GM13976 (cell line): ENCODE measurements at places on chromosomes 5 and 9.
A peak's percentile ranks its signal among the peaks of the same experiment; 100 is the strongest.

DNA sequence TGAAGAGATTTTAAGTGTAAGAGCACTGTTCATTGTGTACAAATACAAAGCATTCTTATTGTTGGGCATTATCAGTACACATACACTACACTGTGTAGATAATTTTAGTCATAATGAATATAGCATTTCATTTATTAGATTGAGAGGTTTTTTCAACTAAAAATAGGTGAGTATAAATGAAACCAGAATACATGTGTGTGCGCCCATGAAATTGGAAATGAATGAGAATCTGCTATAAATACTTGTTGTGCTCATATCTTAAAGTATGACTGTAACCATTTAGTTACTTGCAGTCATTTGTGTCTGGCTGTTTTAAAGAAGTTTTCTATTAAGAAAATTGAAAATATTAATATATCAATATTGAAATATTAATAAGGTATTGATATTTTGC lies 189.0 kb upstream of the MEF2C start:
- peak; percentile 19 for DNase-seq

GRCh38 chr9:2086116-2086515 lies 71.0 kb downstream of the SMARCA2 start:
- no peak for DNase-seq

- no peak for DNase-seq
These were observed 296.6 kb upstream of the RASA1 start for GRCh38 chr5:86971034-86971571.

- DNase-seq, result no peak
These were observed 50.8 kb upstream of the FOXE1 start for GRCh38 chr9:97802276-97802675.

- DNase-seq, result no peak
These were observed 61.7 kb downstream of the DAP start for GRCh38 chr5:10699281-10699874.

- no peak for DNase-seq
These were observed 37.3 kb upstream of the MAMDC2 start for GRCh38 chr9:70006306-70006705.

- DNase-seq, result no peak
These were observed 39.7 kb downstream of the PLPP7 start for GRCh38 chr9:131329241-131329641.

- DNase-seq, result no peak
These were observed 671.3 kb downstream of the LRRC70 start for GRCh38 chr5:63249960-63250359.
